GM12864 (cell line): ENCODE measurements at places on chromosomes 12 and 14.

GRCh38 chr12:54306925-54307741 is 6.3 kb upstream of the NFE2 start:
- DNase-seq: no peak

DNA sequence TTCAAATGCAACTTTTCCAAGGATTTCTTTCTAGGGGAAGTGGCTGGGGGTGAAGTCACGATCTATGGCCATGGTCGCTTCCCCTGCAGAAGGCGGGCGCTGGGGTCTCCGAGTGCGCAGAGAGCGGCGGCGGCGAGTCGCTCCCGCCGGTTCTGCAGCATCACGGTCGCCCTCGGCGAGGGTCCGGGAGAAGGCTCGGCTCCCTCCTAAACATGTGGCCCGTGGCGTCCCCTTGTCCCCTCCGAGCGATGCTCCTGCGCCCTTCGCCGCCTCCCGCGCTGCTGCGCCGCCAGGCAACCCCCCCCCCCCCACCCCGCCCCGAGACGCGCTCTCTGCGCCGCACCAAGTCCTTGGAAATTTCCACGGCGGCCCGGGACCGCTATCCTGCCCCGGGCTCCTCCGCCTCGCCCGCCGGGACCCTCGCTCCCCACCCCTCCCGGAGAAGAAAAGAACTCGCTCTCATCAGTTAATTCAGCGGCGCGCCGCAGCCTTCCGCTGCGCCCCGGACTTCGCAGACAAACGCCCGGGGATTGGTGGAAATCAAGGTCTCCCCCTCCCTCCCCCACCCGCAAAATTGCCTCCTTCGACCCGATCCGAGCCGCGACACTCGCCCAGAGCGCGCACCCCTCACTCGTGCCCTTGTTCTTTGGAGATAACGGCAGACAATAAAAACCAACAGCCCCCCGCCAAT is at the start of gene ST8SIA1:
Gene ST8SIA1, minus strand, starts transcription at position 298 of the 691 bp plus-strand sequence. CDS start 475 bp downstream, outside the sequence.
- no peak for DNase-seq

DNA sequence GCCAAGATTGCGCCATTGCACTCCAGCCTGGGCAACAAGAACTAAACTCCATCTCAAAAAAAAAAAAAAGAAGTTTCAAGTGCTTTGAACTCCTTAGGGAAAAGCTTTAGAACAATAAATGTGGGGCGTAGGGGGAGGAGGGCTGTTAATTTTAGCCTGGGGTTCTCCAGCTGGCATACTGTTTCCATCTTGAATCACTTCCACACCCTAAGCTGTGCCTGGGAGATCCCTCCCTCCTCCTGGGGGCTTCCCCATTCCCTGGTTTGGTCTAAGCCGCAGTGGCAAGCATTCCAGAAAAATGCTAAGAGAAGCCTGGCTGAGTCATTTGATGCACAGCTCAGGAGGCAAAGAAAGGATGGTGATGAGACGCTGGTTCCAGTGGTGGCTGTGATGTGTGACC is 2.3 kb upstream of the ZNF384 start:
- DNase-seq: no peak

DNA sequence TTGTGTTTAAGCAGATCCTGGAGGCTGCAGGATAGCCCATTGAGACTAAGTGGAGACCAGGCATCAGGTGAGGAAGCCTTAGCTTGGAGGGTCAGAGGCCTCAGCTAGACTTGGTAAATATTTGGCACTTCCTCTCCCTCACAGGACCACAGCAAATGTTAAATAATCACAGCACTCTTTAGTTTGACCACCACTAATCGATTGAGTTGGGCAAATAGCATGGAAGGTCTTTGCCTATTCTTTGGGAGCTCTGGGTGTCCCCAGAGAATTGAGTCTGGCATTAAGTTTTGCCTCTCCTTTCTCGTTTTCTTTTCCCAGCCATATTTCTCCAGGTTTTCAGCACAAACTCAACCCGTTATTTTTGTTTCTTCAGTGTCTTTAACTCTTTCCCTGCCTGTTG is 61.4 kb downstream of the ETV6 start:
- no peak for DNase-seq

DNA sequence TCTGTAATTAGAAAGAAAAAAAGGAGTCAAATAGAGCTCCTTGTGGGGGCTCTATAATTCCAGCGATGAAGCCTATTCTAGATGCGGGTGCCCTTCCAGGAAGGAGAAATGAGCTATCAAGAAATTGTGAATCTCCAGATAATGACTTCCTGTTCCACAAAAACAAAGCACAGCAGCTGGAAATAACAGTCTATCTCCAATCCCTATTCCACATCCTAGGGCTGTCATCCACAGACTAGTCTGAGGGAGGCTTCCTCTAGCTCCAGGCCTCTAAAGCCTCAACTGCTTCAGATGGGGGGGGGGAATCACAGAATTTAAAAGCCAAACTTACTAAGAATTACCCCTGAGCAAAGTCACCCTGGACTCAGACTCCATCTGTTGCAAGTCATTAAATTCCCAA is 77.4 kb upstream of the GTF2A1 start:
- DNase-seq: no peak

DNA sequence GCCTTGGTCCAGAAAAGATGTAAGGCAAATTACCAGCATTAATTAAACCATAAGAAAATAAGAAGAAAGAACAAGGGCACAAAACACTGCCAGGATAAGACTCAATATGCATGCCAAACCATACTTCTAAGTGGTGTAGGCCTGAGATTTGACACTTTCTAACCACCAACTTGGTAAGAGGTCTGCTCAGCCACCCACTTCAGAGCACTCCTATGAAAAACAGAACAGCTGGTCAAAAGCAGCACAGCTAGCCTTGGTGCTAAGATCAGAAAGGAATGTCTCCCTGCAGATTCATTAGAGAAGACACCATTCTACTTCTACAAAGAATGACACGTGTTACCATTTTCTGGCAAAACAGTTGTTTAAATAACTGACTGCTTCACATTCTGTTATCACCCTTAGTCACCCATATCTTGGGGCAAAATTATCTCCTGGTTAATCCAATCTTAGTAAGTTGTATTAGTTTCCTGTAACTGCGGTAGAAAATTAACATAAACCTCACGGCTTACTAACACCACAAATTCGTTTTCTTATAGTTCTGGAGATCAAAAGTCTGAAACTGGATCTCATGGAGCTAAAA is 13.2 kb downstream of the RPS6KA5 start:
- DNase-seq: no peak

- no peak for DNase-seq
Measured at GRCh38 chr12:72273851-72274351, 1.7 kb downstream of the TRHDE start.

DNA sequence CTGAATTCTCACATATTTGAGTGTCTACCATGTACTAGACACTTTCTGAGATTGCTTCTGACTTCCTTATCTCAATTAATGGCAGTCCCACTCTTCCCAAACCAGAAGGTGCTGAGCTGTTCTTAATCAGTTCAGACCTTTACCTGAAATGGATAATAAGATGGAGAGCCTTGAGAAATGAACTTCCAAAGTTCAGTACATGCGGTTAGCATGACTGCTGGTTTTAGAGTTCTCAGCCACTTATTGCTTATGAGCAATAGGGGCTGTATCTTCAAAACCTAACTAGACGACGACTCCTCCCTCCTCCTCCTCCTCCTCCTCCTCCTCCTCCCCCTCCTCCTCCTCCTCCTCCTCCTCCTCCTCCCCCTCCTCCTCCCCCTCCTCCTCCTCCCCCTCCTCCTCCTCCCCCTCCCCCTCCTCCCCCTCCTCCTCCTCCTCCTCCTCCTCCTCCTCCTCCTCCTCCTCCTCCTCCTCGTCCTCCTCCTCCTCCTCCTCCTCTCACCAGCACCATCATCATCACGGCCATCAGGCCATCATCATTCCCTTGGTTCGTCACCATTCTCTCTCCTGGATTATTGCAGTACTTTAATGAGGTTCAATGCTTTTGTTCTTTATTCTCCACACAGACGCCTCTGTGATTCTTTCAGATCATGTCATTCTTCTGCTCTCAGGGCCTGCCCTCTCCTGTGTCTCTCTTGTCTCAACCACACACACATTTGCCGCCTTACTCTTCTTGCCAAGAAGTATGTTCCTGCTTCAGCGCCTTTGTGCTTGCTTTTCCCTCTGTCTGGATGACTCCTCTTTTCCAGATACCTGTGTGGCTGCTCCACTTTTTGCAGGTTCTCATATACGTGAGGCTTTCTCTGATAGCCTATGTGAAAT is 2.7 kb downstream of the PCNX1 start:
- DNase-seq: no peak

GRCh38 chr14:57066887-57067513 is 201.7 kb downstream of the EXOC5 start:
- DNase-seq: peak; percentile 5

DNA sequence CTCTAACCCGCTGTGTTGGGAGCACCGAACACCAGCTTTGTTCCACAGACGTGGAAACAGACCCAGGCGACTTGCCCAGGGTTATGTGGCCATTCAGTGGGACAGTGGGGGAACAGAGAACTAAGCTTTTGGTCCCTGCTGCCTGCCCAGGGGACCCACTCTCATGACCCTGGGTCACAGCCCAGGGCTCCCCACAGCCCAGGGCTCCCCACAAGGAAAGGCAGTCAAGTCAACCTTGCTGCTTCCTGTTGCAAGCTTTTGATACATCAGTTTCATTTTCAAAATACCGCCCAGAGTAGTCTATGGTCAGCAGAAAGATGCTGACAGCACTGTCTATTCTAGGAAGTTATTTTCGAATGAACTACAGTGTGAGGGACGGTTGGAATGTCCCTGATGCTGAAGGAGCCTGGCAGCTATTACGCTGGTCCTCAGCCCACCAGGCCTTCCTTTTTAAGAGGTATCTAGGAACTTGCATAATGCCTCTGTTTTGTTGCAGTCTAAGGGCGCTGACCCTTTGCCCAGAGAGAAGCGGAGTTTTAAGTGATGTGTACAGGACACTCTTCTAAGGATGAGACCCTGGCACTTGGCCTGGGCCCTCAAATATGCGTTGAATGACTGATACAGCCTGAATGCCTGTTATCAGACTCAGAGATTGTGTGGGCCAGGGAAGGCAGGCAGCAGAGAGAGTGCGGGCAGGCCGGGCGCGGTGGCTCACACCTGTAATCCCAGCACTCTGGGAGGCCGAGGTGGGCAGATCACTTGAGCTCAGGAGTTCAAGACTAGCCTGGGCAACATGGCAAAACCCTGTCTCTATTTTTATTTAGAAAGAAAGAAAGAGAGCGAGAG is 12.6 kb upstream of the TTC7B start:
- DNase-seq: peak; percentile 26

GRCh38 chr12:115149279-115149678 is 465.3 kb upstream of the TBX3 start:
- DNase-seq: no peak

DNA sequence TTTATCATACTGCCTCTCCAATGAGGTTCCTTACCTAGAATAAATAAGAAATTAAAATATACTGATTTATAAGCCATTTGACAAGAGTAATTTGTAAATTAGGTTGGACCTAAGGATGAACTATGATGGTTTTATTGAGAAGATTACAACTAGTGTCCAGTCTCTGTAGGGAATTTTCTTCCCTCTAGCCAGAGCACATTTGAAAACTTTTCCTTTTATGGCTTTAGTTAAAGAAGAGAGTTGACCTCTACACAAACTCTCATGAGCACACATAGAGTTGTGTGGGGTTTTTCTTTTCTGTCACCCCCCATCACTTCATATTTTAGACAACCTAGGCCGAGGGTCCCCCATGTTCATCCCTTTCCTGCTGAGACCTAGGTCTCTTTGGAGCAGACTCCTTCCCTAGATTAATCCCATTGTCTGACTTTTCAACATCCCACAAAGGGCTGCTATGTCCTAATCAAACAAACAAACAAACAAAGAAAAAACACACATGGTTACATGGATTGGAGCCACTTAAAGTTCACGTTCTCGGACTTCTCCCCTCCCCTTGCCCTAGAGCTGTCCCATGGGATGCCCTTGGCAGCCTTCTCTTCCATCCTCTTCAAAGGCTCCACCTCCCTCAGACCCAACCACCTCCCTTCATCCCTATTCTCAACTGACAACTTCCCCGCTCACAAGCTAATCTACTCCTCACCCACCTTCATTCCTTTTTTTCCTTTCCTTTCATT is 40.7 kb downstream of the GPR135 start:
- DNase-seq: no peak

DNA sequence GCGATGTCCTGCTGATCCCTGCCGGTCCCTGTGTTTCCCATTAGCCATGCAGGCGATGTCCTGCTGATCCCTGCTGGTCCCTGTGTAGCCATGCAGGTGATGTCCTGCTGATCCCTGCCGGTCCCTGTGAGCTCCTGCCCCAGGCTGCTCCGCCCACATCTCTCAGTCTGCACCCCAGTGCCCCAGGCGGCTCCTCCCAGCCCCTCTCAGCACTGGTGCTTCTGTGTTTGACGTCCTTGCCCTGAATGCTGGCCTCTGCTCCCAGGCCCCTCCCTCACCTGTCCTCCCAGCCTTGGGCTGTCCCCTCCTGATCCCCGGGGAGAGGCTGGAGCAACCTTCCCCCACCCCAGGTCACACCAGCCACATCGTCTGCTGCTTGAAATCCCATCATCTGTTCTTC is 41.4 kb upstream of the TEX22 start:
- no peak for DNase-seq

- DNase-seq: no peak
Measured at GRCh38 chr12:75444429-75445136, 36.0 kb upstream of the GLIPR1 start.

DNA sequence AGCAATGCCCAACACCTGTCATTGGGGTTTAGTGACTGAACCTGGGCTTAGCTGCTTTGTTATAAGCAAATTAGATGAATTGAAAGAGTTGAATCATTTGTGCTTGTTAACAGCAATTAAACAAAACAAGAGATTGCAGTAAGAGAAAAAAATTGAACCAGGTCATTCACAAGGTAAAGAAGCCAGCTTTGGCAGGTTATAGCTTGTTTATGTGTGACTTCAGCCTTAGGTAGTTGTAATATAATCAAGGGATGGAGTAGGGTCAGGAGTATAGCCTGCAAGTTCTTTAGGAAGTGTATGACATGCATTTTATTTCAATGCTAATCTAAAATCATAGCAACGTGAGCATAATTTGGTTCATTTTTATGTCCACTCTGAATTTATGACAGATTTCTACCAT is 63.4 kb upstream of the PLEKHG3 start:
- no peak for DNase-seq

DNA sequence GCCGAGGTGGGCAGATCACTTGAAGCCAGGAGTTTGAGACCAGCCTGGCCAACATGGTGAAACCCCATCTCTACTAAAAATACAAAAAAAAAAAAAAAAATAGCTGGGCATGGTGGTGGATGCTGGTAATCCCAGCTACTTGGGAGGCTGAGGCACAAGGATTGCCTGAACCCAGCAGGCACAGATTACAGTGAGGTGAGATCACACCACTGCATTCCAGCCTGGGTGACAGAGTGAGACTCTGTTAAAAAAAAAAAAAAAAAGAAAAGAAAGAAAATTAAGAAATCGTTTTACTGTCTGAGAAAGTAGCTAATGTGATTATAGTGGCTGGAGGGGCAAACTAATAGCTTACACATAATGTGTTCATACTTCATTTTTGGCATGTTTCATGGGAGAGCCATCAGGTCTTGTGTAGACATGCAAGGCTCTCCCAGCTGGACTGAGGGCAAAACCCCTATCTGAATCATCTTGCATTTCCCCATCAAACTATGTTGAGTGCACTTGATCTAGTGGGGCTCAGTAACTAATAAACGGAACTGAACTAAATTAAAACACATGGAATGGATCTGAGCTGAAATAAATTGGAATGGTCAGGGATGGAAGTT is 16.2 kb downstream of the KIF21A start:
- no peak for DNase-seq

GRCh38 chr14:70803321-70804310 is 5.7 kb downstream of the MAP3K9 start:
- peak; percentile 69 for DNase-seq

- DNase-seq: no peak
Measured at GRCh38 chr12:47820631-47821345, 1.1 kb upstream of the HDAC7 start.

GRCh38 chr12:115811929-115812328 is 465.6 kb downstream of the MED13L start:
- DNase-seq: no peak
